PC-3 (cell line): ENCODE measurements at places on chromosomes 2 and 18.

DNA sequence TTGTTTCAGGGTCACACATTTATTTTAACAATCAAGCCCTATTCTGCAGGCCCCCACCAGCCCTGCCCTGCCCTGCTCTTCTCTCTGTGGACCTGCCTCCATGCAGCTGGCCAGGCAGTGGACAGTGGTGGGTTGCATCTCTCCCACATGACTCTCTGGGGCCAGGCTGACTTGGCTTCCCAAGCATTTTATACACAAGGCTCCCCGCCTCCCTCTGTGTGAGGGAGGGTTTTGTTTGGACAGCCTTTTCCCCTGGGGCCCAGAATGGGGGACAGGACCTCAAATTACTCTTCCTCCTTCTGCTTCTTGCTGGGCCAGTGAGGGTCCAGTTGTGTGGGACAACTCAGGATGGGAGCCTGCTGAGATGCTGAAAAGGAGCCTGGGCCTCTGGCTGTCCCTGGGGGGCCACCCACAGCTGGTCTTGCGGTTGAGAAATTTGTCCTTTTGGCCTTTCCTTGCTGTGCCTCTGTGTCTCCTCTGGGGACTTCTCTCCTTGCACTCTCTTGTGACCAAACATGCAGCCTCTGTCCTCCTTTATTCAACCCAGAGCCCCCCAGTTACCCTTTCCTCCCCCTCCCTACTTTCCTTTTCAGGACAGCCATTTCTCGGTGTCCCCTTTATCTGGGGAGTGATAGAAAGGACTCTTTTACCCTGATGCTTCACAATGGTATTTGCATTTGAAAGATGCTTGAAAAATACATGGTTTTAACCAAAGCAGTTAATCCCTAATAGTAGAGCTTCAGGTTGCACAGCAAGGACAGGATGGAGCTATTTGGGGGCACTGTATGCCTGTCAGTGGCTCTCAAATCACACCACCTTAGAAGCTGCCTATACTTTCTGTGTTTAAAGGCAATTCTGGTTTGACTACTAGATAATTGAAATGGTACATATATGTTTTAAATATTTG, 151.1 kb downstream of the FHOD3 start:
- DNase-seq: no peak

DNA sequence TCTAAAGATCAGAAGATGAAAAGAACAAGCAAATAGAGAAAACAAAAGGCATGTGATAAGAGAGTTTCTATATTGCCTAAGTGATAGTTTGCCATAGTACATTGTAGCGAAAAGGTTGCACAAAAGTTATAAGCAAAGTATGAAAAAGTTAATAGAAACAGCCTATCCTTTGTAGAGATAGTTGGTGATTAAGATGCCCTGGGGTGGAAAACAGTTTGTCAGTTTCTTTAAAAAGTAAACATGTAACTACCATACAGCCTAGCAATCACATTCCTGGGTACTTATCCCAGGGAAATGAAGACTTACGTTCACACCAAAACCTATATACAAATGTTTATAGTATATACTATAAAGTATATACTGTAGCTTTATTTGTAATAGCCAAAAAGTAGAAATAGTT, 16.9 kb upstream of the DAPL1 start:
- DNase-seq: peak; percentile 25

- peak; percentile 77 for DNase-seq
These were observed 49.0 kb downstream of the PLEKHB2 start for GRCh38 chr2:131154071-131154531.

DNA sequence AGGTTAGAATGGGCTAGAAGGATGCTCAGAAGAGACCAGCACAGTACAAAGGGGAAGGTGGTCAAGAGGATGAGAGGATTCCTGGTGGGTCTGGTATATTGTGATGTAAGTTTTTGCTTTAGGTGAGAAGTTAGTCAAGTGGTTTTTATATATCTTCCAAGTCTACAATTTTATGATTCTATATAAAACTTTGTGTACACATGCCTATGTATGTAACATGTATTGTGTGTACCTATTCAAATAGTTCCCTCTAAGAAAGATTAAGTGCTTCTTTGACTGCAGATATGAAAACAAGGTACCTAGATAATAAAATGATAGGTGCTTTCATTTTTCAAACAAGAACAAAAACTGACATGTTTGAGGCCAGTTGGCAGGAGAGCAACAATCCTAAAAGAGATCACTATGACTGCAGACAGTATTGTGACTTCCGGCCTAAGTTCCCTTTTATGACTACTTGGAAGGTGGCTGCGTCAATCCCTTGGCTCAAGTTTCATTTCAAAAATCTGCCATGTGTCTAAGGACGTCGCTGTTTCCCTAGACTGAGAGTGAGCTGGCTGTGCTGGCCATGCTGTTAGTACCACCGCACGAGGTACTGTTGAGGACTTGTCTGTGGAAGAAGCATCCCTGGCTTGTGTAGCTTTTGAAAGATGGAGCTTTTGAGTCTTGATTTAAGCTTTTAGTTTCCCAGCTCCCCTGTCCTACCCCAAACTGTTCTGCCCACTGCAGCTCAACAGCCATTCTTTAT, 123.1 kb downstream of the PRPF40A start:
- no peak for DNase-seq

GRCh38 chr2:100239486-100240210, 82.7 kb downstream of the LONRF2 start:
- no peak for DNase-seq

DNA sequence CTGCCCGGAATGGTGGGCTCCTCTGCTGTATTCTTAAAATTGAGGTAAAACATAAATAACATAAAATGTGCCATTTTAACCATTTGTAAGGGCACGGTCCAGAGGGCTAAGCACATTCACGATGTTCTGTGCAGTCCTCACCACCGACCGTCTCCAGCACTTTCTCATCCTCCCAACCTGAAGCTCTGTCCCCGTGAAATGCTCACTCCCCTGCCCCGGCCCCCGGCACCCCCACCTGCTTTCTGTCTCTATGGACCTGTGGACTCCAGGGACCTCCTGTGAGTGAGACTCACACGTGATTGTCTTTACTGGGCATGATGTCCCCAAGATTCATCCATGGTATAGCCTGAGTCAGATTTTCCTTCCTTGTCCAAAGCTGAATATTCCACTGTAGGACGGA, 38.7 kb upstream of the CTDP1 start:
- DNase-seq: no peak

GRCh38 chr18:76581261-76581660, 86.2 kb upstream of the ZNF516 start:
- DNase-seq: no peak

DNA sequence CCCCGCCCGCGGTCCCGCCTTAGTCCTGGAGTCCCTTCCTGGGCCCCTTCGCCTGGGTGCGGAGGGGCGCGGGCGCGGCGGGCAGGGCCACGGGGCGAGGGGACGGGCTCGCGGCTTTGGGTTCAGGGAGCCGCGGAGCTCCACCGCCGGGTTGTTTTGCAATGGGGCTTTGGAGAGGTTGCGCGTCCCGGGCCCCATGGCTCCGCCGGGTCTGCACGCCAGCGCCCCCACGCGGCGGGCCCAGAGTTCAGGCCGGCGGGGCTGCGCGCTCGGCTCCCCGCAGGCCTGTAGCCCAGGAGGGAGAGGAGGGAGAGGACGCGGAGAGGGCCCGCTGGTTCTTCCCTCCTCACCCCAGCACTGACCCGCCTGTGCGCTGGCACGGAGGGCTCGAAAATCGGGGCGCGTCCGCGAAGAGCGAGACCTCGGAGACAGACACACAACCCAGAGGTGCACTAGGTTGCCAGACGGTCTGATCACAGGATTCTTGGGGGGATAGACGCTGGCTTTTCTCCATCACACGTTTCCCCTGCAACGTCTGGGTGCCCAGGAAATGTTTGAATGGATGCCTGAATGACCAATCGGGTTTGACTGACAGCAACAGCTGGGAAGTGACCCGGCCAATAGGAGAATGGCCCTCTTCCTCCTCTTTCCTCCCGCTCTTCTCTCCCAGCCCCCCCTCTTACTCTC, 4.9 kb upstream of the SIX2 start:
- no peak for DNase-seq

DNA sequence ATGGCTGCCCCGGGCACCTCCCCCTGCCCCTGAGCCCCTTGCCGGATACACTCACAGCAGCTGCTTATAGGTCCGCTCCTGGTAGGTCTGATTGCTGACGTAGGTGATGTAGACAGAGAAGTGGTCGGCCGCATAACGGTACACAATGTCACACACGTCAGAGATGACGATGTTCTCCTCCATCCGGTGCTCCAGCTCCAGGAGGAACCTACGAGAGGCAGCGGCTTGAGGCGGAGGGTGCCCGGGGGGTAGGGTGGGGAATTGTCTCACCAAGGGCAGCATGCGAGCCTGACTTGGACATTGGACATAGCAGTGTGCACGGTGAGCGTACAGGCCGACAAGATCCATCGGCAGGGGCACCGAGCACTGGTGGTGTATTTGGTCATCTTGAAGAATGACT, 22.8 kb downstream of the SNORC start:
- no peak for DNase-seq
